ENCODE measurements at places on chromosomes 11 and 22.

GRCh38 chr11:96554236-96554820, 164.5 kb downstream of the JRKL start:
- DNase-seq = no peak

- DNase-seq = no peak
These were observed 10.7 kb downstream of the KCNJ5 start for GRCh38 chr11:128901653-128902514.

DNA sequence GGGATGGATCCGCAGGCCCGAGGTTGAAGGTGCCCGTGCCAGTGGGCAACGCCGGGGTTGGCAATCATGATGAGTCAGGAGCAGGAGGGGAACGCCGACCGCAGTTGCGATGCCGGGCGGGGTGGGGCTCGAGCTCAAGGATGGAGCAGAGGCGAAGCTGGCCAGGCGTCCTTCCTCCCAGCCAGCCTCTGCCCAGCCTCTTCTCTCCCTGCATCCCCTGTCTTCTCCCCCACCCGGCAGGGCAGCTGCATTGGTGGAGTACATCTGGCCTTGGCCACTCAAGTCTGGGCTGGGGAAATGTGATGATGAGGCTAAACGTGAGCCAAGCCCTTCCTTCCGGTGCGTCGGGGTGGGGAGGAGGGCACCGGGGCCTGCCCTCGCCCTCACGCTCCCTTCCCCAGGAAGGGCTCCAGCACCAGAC, 3.9 kb downstream of the IFITM10 start:
- DNase-seq = no peak

- DNase-seq = no peak
These were observed 56.9 kb upstream of the EMID1 start for GRCh38 chr22:29148826-29149225.

GRCh38 chr11:67542971-67543370, 19.7 kb upstream of the CABP2 start:
- DNase-seq = no peak

DNA sequence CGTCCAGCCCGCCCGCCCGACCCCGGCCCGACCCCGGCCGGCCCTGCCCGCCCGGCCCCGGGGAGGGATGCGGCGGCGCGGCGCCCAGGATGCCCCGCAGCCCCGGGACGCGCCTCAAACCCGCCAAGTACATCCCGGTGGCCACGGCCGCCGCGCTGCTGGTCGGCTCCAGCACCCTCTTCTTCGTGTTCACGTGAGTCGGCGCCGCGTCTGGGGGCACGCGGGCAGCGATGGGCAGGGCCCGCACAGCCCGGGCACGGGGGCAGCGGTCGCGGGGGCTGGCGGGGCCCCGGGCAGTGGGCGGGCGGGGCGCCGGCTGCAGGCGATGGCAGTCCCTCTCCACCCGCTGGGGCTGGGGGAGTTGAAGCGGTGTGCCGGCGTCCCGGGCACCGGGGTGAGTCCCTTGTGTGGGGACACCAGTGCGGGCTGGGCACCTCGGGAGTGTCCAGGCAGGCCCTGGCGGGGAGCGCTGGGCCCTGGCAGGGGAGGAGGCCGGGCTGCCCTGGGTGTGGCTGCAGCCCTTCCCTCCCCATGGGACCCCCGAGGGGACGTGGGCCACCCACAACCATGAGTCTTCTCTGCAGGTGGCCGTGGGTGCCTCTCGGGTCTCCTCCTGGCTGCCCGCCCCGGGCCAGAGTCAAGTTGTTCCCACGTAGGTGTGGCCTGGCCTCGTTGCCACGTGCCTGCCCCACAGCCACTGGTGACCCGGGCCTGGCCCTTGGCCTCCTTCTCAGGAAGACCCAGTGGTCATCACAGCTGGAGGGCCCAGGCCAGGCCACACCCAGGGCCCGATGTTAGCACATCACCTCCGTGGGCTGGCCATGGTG, 468 bp downstream of the ZDHHC8 start:
- DNase-seq = no peak

- no peak for DNase-seq
These were observed 27.1 kb downstream of the KCNJ4 start for GRCh38 chr22:38427940-38428339.

GRCh38 chr11:8375460-8375859, 111.8 kb upstream of the LMO1 start:
- no peak for DNase-seq

All from stimulated activated CD4-positive, alpha-beta T cell treated with anti-CD3 and anti-CD28 coated beads, Interleukin-1b, Interleukin-23, amount 100 ng/mL, for 24 hours (primary cell).